ENCODE measurements at places on chromosomes 6 and 20.

GRCh38 chr6:62039605-62040004 is 246.4 kb downstream of the KHDRBS2 start:
- no peak for DNase-seq

- no peak for DNase-seq
Observed at GRCh38 chr20:57620274-57620990, at the start of gene ZBP1. Gene ZBP1 (minus strand): TSS chr20:57620426. CDS start chr20:57620295, 131 bp downstream.

- peak; percentile 21 for DNase-seq
Observed at GRCh38 chr6:156848533-156848932, 71.4 kb downstream of the ARID1B start.

- DNase-seq = peak; percentile 69
Observed at GRCh38 chr6:144215402-144215931, 65.2 kb downstream of the STX11 start.

DNA sequence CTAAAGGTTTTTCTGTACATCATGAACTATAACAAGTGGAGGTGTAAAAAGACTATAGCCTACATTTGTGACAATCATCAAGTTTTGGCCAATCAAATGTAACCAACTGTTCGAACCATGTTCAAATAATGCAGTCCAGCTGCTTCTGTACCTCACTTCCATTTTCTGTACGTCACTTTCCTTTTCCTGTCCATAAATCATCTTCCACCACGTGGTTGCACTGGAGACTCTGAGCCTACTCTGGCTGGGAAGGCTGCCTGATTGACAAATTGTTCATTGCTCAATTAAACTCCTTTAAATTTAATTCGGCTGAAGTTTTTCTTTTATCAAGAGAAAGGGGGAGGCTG is 270.4 kb upstream of the JARID2 start:
- DNase-seq = no peak

DNA sequence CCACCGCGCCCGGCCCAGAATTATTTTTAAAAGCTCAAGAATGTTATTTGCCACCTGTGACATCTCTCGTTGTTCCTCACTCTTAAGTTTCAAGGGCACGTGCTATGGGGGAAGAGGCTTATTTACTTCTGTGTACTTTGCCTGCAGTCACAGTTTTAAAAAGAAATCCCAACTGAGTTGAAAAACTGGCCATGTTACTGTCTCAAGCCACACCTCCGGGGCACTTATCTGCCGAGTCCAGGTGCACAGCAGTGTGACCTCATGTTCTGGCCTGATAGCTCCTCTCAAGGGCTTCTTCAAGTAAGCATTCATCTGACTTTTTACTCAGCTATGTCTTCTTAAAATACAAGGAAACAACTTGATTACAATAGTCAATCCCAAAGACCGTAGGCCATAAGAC is 34.5 kb downstream of the SHLD1 start:
- no peak for DNase-seq

DNA sequence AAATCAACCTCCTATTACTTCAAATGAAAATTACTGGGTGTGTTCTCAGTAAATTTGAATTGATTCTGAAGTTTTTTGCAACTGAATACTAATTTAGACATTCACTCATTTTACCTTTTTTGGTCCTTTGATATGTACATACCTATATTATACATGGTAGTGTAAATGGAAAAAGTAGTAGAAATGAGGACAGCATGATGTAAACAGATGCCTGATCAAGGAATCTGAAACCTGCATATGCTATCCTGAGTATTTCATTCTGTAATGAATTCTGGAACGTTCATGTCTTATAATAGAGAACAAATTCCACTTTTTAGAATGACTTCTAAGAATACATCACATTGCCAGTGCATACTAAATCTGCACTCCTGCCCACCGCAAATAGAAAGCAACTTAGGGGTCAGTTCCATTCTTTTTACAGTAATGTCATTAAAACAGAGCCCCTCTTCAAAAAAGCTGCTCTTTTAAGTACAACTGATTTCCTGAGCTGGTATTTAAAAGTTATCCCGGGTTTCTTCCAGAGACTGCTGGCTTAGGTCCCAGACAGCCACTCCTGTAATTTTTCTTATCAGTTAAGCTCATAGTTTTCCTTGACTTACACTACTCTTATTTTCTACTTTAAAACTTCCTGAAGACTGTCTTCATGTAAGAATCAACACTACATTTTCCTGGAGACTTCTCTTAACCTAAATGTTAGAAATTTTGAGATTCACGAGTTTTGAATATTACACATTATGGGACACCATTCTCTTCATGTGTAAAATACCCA is 48.4 kb downstream of the MAP3K7 start:
- no peak for DNase-seq

- DNase-seq = no peak
Observed at GRCh38 chr20:3074812-3075211, 3.4 kb downstream of the OXT start.

GRCh38 chr6:160103825-160104100 is 17.9 kb upstream of the SLC22A1 start:
- no peak for DNase-seq

- DNase-seq = no peak
Observed at GRCh38 chr20:59037386-59037785, 5.2 kb downstream of the PRELID3B start.

DNA sequence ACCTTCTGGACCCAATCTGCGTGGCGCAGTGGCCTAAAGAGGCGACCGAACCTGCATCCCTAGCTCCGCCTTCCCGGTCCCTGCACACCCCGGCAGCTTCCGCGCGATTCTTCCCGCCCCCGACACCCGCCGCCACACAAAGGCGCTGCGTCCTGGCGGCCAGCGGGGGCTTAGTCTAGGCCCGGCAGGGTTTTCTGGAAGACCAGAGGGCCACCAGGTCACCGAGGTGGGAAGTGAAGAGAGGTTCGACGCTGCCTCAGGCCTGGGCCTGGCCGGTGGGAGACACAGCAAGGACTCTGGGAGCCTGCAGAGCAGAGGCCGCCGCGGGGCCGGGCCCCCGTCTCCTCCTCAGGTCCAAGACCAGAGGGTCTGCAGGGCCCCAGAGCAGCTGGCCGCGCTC is 154.9 kb downstream of the OR2B2 start:
- peak; percentile 36 for DNase-seq

DNA sequence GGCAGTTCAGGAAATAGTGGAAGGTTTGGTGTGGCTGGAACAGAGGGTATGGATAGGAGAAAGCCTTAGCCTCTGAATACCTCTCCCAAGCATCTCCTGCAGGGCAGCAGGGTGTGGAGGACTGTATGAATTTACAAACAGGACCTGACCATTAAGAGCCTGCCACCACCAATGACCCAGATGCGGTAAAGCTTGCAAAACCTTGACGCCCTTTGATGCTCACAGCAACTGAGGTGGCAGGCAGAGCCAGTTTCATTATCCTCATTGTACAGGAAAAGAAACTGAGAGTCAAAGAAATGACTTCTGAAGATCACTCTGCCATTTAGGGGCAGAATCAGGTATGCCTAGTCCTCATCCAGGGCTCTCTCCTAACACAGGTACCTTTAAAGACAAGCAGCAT is 2.4 kb downstream of the HM13 start:
- DNase-seq = no peak

GRCh38 chr6:72967329-72967728 is 258.0 kb downstream of the KHDC1L start:
- no peak for DNase-seq

DNA sequence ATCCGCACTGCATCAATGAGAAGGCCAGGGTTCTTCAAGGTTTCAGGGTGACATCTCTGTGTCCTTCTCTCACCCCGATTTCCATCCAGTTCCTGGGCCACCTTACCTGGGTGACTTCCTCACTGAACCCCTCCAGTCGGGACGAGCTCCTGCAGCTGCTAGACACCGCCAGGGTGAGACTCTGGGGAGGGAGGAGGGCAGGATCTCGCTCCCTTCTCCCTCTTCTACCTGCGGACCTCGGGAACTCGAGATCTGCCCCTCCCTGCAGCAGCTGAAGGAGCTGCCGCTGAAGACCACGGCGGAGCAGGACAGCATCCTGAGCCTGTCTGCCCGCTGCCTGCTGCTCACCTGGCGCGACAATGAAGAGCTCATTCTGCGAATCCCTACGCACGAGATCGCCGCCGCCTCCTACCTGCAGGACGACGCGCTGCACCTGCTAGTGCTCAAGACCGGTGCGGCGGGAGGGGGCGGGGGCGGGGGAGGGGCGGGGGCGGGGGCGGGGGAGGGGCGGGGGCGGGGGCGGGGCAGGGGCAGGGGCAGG is 7.5 kb downstream of the CCM2L start:
- DNase-seq = no peak

GRCh38 chr20:49610691-49611538 is 43.0 kb upstream of the PTGIS start:
- DNase-seq = peak; percentile 88

- DNase-seq = no peak
Observed at GRCh38 chr20:31590717-31591225, 14.3 kb upstream of the ID1 start.

GRCh38 chr6:38493931-38494547 is 145.7 kb downstream of the BTBD9 start:
- peak; percentile 33 for DNase-seq

- DNase-seq = no peak
Observed at GRCh38 chr20:59412875-59413284, 112.5 kb downstream of the EDN3 start.

- no peak for DNase-seq
Observed at GRCh38 chr20:43909720-43910119, 4.9 kb upstream of the TOX2 start.

- no peak for DNase-seq
Observed at GRCh38 chr20:32468860-32469259, 110.7 kb downstream of the ASXL1 start.

DNA sequence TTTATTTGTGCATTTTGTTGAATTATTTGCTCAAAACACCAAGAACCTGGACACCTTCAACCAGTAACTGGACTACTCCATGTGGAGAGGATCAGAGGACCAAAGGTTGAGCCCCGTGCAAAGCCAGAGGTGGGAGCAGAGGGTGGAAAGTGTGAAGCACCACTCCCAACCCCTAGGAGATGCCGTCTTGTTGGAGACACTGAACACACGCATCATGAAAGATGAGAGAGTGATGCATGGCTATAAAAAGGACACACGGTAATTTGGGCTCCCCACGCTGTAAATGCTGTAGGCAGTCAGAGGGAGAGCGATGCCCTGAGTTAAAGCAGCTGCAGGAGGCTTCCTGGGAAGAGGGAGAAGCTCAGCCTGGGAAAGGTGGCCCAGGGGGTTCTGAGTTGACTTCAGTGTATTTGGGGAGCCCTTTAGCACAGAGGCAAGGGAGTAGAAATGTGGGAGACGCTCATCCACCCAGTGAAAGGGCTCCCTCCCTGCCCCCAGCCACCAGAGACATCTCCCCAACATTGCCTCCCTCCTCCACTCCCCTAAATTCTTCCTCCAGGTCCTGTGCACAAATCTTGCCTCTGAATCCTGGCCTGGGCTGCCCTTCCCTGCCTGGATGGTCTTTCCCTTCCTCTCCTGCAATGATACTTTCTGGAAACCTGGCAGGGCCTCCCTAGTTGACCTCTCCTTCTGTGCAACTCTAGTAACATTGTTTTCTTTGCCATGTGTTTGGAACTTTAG is 55.8 kb upstream of the IYD start:
- no peak for DNase-seq

DNA sequence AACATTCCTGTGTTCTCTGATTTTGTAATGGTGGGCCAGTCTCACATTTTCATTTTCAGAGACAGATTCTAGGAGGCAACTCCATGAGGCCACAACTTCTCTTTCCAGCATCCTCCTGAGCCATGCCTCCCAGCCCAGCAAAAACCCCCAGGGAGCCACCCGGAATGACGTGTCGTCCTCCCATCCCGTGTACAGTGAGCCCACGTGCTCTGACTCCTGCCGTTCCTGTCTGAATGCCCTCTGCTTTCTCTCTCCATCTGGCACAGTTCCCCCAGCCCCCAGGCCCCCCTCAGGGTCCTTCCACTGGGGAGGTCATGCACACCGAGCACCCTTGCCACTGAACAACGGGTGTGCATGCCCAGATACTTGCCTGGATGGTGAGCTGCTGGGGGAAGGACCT is 38.0 kb downstream of the C20orf203 start:
- no peak for DNase-seq

All from AG20443 (cell line).